ENCODE measurements at places on chromosomes 1 and 21. TPM values are rescaled to one million over a fixed set of nuclear protein-coding genes. Genes with fewer than 3 reads are reported as not detected.

Gene IL10
- polyA plus RNA-seq = 0.59 TPM

Gene SH2D1B
- 0.23 TPM for polyA plus RNA-seq

Gene GNAT2
- not detected for polyA plus RNA-seq

Gene CAMK2N1
- polyA plus RNA-seq = 52.4 TPM

Gene RCC1
- 42.0 TPM for polyA plus RNA-seq

Gene F3
- 4.2 TPM for polyA plus RNA-seq

All from right lung (tissue), 10 donors.